Stimulated activated CD4-positive, alpha-beta T cell treated with anti-CD3 and anti-CD28 coated beads, Interleukin-12 subunit alpha, Interleukin-12 subunit beta, amount 100 ng/mL, for 48 hours (primary cell): ENCODE measurements at places on chromosomes 7 and 10.

DNA sequence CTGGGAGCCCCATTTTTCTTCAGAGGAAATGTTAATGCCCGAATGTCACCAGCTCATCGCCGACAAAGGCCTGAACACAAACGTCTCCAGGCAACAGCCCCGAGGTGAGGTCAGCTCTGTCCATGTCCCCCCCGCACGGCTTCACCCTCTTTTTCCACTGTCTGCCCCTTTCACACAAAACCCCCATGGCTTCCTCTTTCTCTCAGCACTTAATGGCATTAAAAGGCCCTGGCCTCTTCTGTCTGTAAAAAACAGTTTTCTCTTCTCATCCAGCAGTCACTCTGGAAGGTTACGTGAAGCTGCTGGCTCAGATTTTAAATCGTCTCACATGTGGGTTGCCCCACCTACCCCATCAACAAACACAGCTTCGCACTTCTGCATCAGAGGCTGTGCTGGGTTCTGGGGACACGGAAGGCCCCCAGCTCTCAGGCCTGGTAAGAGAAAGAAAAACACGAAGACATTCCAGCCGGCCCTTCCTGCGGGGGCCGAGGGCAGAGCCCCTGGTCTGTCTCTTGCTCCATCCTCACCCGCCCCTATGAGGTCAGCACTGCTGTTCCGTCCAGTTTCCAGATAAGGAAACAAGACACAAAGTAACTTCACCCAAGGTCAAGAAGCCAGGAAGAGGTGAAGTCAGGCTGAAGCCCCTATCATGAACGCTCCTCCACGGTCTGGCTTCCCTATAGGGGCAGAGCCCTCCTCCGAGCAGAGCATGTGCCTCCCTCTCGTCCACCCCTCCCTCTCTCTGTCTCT is 91.1 kb upstream of the PDGFA start:
- DNase-seq, result no peak

DNA sequence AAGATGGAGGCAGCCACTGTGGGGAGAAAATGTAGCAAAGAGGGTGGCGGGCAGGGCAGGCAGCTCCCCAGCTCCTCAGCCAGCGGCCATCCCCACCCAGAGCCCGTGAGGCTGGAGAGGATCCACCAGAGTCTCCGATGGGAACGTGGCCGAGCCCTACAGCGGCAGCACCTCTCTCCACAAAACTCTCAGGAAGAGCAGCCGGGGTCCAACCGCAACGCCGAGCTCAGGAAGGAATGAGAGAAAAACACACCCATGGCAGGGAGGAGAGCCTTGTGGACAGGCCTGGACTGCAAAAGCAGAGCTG is 54.0 kb upstream of the ADGRA1 start:
- DNase-seq, result no peak

GRCh38 chr7:116713918-116714317 is 41.9 kb downstream of the MET start:
- no peak for DNase-seq

DNA sequence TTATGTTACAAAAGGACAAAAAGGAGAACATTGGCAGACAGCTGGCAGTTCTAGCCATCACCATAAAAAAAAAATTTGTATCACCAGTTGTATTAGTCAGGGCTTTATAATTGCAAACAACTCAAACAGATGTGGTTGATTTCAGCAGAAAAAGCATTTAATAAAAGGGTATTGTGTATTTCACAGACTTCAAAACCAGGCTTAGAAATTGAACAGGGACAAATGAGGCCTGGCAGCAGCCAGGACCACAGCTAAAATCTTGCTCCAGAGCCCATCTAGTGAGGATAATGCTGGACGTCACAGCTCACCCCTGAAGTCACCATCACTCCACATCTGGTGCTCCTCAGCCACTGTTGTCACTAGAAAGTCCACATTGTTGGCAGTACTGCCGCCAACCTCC is 52.9 kb upstream of the CALD1 start:
- DNase-seq, result no peak

GRCh38 chr7:137439829-137440825 is 96.6 kb upstream of the PTN start:
- DNase-seq, result no peak

GRCh38 chr10:116925056-116925455 is 75.8 kb downstream of the ENO4 start:
- no peak for DNase-seq

- no peak for DNase-seq
These were observed 94.2 kb upstream of the CXCL12 start for GRCh38 chr10:44478876-44479705.

DNA sequence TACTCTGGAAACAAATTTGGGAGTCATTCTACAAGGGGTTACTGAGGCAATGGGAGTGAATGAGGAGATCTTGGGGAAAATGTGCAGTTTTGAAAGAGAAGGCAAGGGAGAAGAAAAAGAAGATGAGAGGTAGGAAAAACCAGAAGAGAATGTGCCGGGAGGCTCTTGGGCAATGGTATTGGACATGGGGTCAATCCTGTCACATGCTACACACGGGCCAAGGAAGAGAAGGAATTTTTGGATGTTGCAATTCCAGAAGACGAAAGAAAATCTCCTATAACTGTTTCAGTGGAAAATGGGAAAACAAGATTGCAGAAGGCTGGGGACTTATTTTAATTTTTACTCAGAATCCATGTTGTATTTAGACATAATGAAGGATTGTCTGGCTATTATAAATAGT is 615.0 kb downstream of the PHTF2 start:
- no peak for DNase-seq

DNA sequence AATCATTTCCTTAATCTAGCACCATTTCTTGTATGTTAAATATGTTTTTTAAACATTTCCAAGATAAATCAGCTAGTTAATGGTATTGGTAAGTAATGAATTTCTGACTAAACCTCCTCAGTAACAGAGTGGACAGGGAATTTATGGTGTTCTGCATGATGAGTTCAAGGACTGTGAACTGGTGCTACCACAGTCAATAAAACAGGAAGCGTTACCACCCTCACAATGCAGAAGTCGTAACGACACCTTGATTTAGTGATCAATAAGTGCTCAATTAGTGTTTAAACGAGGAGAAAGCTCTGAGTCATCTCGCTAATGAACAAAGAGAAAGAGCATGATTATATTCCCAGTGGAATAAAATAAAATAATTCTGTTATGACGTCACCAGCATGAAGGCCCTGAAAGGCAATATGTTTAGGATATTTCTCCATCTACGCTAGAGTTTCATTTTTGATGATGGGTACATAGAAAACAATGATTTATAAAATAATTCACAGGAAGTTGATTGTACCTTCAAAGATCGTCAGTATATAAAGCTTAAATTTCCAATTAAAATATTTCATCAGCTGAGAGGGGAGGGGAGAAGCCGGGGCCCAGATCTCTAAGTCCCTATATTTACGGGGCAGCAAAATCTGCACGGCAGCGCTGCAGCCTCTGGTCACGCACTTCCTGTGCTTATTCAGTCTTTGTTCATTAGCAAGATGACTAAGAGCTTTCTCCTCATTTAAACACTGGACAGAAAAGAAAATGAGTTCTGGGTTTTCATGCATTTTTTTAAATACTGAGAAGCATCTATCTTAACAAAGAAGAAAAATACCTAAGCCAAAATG is 400.5 kb downstream of the PTPRN2 start:
- no peak for DNase-seq

DNA sequence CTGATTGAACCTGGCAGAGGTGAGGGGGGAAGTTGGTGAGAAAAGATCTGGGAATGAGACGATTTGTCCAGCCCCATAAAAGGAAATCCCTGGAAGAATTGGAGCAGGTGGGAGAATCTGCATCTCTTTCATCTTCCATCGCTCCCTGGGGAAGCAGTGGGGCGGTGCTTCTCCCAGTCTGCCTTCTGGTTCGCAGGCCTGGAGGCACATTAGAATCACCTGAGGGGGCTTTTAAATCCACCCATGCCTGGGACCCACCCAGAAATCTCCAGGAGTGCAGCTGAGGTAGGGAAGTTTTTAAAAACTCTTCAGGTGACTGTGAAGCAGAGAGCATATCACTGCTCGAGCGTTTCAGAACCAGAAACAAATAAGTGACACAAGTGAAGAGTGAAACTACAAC is 26.7 kb upstream of the SYPL1 start:
- DNase-seq, result no peak

GRCh38 chr7:150947241-150947745 is 30.8 kb downstream of the KCNH2 start:
- DNase-seq, result no peak

GRCh38 chr7:27901028-27901760 is 161.2 kb downstream of the TAX1BP1 start:
- no peak for DNase-seq

- DNase-seq, result no peak
These were observed 95.7 kb downstream of the CPED1 start for GRCh38 chr7:121084256-121084655.

GRCh38 chr7:76333511-76334101 is 25.2 kb downstream of the YWHAG start:
- no peak for DNase-seq

DNA sequence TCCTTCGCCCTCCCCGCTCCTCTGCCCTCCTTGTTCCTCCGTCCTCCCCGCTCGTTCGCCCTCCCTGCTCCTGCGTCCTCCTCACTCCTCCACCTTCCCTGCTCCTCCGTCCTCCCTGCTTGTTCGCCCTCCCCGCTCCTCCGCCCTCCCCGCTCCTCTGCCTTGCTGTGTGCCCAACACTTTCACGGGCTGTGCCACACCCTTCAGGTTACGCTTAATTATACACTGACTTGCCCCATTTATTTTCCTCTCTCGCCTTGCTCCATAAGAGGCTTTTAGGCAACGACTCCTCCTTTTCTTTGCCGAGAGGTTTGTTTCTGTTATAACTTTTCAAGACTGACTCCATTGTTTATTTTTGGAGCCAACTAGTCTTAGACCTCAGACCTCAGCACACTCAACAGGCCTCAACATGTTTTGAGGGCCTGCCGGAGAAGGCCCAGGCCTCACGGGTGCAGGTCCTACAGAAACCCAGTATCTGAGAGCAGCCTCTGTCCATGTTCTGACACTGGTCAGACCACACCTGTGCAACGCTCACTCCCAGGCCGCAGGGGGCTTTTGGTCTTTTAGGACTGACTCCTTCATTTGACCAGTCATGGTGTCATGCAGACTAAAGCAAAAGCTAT is 18.2 kb upstream of the PRKAG2 start:
- no peak for DNase-seq

- no peak for DNase-seq
These were observed 1.8 kb upstream of the ACTR3C start for GRCh38 chr7:150325110-150325611.

DNA sequence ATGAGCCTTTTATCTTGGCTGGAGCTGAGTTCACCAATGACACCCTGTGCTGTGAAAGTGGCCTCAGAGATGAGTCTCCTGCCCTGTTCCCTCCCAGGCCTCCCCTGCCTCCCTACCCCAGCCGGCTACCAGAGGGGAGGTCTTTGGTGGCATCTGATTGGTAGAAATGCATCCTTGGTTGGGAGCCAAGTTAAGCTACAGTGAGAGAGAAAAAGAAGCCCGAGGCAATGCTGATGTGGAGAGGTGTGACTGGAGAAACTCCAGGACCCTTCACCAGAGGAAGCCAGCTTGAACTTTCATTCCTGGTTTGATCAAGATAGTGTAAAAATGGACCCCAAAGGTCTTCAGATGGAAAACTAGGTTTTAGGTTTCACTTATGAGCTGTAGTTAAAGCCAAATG is 191.1 kb upstream of the TCF7L2 start:
- no peak for DNase-seq

DNA sequence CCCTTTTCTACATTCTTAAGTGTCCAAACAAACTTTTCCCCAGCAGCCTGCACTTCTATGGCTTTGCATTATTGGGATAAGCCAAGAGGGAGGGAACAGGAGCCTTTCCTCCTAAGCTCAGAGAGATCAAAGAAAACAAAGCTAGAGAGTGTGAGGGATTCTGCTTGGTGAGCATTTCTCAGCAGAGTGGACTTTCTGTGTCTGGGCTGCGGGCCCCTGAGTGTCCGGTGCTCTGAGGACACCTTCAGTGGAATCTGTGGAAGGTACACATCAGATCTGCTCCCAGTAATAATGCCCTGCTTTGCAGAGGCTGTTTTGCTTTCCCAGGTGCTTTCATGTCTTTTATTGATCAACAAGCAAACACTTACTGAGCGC is 50.2 kb downstream of the KCNMA1 start:
- no peak for DNase-seq

GRCh38 chr7:37113661-37114355 is 334.9 kb downstream of the ELMO1 start:
- peak; percentile 13 for DNase-seq

DNA sequence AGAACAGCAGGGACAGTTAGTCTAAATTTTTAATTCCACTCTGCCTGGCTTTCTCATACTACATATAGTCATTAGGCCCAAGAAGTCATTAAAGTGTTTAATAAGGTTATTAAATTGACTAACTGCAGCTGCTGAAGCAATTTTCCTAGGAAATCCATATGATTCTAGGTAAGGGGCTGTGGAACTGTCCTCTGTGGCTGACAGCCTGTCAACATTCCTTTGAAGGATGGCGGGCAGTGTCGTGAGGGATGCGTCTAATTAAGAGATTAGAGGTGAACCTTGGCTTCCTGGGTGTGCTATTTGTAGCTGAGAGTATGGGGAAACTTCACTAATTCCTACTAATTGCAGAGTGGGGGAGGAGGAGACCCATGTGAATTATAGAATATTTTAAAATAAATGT is 64.6 kb downstream of the SNX10 start:
- no peak for DNase-seq

GRCh38 chr10:118986815-118987790 is 42.4 kb upstream of the NANOS1 start:
- no peak for DNase-seq

GRCh38 chr10:60816628-60817397 is 38.5 kb downstream of the CDK1 start:
- DNase-seq, result no peak

GRCh38 chr7:56009695-56010094 is 41.5 kb downstream of the PSPH start:
- no peak for DNase-seq

- no peak for DNase-seq
These were observed 23.5 kb downstream of the CREB5 start for GRCh38 chr7:28435732-28436378.

DNA sequence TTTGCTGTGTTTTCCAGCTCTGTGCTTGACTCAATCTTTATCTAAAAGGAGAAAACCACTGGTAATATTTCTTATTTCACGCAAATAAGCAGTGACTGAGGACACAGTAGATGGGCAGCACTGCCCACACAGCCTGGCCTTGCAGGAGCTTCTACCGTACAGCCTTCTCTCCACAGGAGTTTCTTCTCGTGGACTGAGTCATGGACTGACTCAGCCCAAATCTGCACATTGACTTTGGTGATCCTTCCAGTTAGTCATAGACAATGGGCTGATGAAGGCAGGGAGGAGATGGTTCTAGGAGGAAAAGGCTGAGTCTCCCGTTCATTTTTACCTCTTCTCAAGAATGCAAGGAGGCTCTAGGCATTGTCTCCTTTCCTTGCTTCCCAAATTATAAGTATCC is 200.7 kb downstream of the RAPGEF5 start:
- no peak for DNase-seq

- DNase-seq, result no peak
These were observed 885 bp upstream of the NKX1-2 start for GRCh38 chr10:124450783-124451057.
